AG10803 (cell line): ENCODE measurements at places on chromosomes 4 and X.

DNA sequence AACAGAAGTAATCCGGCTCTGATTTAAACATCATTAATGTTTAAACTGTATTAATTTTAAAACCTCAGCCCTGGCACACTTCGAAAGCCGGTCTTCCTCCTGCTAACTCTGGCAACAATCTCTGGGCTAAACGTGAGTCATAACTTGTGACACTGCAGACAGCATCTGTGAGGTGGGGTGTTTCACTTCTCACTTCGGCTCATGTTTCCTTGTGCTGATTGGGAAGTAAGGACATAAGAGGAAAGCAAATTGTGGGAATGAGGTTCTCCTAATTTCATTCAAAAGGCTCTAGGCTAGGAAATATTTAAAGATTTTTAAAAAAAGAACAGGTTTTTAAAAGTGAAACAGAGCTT, 139.9 kb upstream of the USP9X start:
- peak; percentile 77 for DNase-seq

- DNase-seq, result peak; percentile 83
Observed at GRCh38 chr4:57020467-57021101, 41.9 kb downstream of the POLR2B start.

DNA sequence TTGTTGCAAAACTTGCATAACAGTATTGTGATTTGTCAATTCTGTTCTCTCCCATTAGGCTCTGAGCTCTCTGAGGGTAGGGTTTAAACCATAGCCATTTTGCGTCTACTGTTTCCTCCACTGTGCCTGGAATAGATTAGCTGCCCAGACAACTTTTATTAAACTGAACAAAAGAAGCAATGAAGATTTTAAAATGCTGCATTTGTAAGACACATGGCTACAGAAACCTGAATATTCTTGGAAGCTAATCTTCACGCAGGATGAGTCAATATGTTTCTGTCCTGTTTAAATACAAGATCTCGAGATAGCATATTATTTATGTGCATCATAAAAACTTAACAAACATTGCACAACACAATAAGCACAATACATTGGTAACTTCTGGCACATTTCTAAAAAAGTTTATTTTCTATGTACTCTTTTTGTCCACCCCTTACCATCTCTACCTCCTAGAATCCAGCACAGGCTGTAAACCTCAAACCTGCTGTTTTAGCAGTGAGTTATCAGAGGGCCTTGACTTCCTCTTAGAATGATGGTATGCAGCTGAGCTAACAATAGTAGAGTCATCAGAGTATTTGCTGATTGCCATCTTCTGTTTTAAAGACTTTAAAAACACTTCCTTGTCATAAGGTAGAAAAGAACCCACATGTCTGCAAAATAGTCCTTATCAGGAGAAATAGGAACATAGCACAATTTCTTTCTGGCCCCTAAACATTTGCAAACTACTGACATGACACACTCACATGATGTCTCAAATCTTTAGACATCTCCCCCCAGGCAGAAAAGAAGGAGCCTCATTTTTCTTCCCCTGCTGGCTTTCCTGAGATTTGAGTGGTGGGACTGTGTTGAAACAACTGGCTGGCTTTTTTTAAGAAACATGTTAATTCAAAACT, 10.6 kb upstream of the CCNG2 start:
- peak; percentile 57 for DNase-seq

GRCh38 chrX:53022381-53022780, 26.2 kb upstream of the GPR173 start:
- DNase-seq, result no peak

- DNase-seq, result no peak
Observed at GRCh38 chr4:11931266-11931820, 502.6 kb upstream of the HS3ST1 start.

DNA sequence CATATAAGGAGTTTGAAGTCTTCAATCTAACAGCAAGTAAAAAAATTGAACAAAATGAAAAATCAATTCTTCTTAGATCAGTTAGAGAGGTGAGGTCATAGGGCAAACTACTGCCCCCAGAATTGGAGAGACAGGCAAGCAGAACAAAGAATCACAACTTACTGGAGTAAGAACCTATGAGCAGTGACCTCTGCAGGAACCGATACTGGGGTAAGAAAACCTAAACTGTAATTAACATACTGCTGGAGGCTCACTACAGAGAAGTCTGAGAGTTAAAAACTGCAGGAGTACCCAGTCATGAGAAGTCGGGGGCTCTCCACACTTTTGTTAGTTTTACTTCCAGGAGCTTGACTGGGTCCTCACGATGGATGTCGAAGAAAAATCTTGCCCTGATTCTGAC, 16.0 kb downstream of the CLDN22 start:
- no peak for DNase-seq

GRCh38 chrX:132180929-132181328, 38.3 kb downstream of the RAP2C start:
- no peak for DNase-seq

GRCh38 chr4:36979533-36979932, 265.0 kb upstream of the NWD2 start:
- no peak for DNase-seq

GRCh38 chrX:68757331-68757730, 71.5 kb upstream of the EFNB1 start:
- DNase-seq, result no peak

DNA sequence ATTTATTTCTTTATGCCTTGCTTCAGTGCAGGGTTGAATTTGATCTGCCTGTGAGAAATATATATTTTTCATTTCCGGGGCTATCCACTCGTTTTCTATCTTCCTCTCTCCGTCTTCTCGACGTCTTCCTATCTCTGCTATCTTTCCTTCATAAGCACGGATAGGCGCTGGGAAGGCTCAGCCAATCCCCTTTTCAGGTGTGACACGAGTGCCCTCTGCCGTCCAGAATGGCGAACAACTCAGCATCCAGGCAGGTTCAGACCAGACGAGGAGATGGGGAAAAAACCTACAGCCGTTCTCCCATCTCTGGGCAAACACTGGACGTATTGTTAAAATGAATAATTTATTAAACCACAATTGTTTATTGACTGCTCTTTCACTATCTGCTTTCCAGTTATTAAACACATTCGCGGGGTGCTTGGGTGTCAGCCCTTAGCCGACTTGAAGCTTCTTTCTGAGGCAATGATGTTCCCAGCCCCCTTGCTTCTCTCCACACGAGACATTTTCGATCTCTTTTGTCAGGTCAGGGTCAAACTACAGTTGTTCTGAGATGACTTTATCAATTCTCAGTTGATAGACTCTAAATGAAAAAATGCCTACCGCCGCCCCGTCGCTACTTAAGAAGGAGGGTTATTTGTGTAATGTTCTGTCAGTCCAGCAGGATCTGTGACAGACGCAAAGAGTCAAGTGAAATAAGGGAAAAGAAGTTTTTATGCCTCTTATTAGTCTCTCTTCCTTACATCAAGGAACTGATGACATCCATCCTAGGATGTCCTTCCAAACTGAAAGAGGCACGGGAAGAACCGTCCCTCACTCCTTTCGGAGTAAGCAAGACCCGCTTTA, 96.3 kb upstream of the NOCT start:
- peak; percentile 71 for DNase-seq

DNA sequence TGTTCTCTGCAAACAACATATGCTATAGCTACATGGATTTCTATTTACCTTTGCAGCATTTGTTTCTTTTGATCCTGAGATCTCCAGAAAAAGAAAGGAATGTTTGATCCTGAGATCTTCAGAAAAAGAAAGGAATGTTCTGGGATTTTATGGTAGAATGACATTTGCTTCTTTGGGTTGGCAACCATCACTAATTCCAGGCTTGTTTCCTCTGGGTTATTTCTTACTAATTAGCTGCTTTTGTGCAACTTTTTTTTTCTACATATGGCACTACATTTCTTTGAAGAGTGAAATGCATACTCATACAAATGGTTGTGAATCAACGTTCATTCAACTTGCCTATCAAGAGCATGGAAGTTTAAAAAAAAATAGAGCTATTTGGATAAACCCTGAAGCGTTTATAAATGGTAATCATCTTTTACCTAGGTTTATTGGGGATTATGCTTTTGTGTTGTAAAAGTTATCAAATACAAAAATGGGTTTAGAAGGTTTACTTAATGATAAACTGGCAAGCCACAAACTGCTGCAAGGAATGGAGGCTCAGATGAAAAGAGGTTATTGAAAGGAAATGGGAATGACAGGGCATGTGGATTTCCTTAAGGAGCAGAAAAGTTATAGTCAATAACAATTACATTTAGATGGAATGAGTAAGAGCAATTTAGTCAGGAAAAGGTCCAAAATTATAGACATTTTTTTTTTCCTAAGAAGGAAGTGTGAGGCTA, 95.6 kb upstream of the PCDH18 start:
- peak; percentile 28 for DNase-seq

GRCh38 chr4:78656968-78657445, 105.4 kb downstream of the ANXA3 start:
- DNase-seq, result peak; percentile 46

- no peak for DNase-seq
Observed at GRCh38 chr4:142416711-142417275, 429.3 kb downstream of the INPP4B start.

- DNase-seq, result no peak
Observed at GRCh38 chrX:290476-291166, 9.4 kb downstream of the PLCXD1 start.

GRCh38 chr4:154254999-154255398, 236.6 kb downstream of the DCHS2 start:
- no peak for DNase-seq

DNA sequence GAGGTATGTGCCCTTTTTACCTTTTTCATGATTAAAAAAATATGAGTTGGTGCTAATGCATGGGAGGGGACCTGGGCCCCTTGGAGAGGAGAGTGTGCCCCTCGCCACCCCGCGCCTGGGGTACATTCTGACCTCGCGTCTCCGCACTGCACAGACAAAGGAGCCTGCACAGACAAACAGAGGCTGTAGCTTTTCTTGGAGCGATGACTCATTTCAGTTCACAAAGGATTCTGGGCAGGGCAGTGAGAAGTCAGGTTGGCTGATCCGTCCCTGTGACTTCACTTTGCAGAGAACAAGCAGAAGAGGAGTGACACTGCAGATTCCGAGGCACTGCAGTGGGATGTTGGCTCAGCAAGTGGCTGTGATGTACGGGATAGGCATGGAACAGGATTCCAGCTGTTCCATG, 82.9 kb downstream of the STOX2 start:
- DNase-seq, result peak; percentile 79

GRCh38 chr4:155304375-155304774, 72.4 kb downstream of the MAP9 start:
- DNase-seq, result no peak
